NCI-H524 treated with DMSO at 0.1 percent for 48 hours (cell line): ENCODE measurements at places on chromosomes 1 and 21.

GRCh38 chr1:155598842-155599331 lies 11.1 kb upstream of the MSTO1 start:
- no peak for DNase-seq

DNA sequence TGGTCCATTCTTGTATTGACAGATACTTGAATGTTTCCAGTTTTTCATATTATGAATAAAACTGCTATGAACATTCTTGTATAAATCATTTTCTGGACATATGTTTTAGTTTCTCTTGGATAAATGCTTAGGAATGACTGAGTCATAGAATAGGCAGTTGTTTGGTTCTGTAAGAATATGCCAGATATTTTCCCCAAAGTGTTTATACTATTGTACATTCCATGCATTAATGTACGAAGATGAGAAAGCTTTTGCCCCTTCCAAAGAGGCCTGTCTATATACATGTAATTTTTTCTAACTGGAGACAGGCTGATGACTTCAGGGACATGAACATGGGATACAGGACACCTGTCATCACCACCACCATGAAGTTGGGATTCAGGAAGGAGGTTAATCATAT lies 11.3 kb downstream of the NBPF3 start:
- no peak for DNase-seq

GRCh38 chr1:200415227-200415626 lies 5.4 kb upstream of the ZNF281 start:
- DNase-seq = no peak

DNA sequence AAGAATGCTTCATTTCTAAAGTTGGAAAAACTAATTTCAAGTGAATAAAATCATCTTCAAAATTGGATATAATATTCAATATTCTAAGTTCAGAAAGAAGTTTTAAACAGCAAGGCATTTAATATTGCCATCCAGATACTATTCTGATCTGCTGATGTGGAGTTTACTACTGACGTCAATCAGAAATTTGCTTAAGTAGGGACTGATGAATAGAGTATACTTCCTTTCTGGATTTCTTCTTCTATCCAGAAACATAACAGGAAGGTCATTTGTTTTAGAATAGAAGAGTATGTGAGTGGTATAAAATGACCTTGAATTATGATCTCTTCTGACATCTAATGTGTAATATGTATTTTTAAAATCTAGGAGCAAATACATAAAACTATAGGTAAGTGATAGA lies 308.1 kb upstream of the ADGRL2 start:
- no peak for DNase-seq

DNA sequence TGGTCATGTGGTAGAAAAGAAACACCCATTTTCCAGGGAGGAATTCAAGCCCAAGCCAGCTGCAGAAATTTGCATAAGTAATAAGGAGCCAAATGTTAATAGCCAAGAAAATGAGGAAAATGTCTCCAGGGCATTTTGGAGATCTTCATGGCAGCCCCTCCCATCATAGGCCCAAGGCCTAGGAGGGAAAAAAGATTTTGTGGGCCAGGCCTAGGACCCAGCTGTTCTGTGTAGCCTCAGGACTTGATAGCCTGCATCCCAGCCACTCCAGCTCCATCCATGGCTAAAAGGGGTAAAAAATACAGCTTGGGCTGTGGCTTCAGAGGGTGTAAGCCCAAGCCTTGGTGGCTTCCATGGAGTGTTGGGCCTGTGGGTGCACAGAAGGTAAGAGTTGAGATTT lies 21.4 kb upstream of the LYPD8 start:
- no peak for DNase-seq

DNA sequence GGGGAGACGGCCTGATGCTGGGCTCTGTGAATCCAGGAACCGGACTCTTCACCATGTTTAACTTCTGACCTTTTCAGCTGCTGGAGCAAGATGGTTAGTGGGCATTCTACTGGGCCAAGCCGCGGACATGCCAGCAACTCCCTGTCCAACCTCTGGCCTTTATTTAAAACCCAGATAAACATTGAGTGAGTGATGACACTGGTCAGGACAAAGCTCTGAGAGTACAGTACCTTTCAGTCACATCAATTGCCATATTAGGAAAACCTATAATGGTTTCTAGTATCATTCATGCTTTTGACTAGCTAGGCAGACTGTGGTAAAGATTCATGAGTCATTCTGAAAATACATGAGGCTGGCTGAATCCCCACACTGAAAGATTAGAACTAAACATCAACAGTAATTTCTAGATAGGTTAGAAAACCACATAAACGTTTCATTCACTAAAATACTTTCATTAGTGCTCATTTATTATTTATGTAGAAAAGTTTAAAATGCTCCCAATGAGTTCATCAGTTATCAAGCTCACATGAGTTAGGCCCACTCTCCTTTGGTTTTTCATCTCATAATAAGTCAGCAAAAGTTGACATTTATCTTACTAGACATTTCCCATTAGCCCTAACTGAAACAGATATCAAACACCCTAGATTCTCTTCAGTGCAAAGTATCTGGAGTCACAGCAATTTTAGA lies 7.1 kb upstream of the ACTA1 start:
- no peak for DNase-seq

DNA sequence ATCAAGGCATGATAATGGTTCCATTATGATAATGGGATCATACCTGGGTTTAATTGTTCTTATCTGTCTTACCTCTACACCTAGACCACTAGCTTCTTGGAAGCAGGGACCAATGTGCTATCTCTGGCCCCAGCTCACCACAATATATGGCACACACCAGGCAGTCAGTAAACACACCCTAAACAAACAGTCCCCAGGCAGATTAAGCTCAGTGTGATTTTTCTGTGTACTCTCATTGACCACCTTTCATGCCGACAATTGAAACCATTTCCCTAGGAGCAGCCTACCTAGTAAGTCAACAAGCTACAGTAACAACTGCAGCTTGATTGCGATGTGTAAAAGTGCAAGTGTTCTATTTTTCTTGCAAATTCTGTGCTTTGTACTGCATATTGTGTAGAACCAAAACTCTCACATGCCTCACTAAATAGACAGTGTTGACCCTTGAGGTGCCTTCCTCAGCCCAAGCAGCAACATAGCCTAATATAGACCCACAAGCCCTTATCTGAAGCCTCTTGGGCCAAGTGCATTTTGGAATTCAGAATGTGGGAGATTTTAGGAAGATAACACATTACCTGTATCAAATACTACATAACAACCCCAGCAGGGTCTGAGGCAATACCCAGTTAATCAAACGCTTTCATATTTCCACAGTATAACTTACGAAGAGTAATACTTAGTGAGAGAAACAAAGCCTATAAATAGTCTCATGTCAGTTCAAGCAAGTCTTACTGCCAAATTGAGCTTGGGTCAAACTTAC lies 32.0 kb downstream of the INPP5B start:
- DNase-seq = no peak

DNA sequence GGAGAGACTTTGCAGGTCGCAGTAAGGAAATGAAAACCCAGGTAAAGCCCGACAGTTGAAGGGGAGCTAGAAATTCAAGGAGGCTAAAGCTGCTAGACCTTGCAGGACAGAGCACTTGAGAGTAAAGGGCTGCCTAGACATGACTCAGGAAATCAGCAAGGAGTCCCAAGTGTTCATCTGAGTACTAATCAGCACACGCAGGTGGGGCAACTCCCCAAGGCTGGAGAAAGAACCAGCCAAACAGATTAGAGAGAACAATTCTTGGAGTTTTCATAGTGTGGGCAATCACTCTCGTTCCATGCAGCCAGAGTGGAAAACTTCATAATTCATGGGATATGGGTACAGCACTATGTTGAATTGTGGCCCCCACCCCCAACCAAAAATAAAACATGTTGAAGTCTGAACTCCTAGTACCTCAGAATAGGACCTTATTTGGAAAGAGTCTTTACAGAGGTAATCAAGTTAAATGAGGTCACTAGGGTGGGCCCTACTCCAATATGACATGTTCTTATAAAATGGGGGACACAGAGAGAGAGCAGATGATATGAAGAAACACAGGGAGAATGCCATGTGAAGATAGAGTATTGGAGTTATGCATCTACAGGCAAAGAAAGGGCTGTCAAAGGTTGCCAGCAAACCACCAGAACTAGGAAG lies 28.0 kb downstream of the SYDE2 start:
- DNase-seq = no peak

DNA sequence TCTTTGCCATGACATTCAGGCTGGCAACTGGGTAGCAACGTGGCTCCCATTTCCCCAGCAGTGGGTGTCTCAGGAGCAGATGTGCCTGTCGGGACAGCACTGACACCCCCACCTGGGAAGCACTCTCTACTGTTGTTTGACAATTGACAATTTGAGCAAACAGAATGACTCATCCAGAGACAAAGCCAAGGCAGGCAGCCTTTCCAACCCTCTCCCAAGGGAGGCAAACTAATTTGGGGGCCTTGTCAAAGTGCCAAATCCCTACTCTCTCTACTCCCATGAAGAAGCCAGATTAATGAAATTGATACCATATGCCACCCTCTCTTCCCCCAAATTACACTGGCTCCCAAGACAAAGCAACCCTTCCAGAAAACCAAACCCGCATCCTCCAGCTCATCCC lies 65.6 kb downstream of the GRIK3 start:
- peak; percentile 93 for DNase-seq

GRCh38 chr1:63023171-63023570 lies 239.2 kb downstream of the ATG4C start:
- no peak for DNase-seq

GRCh38 chr1:10738061-10739058 lies 58.1 kb downstream of the CASZ1 start:
- DNase-seq = no peak

- DNase-seq = no peak
Observed at GRCh38 chr1:3250624-3251023, 181.6 kb downstream of the PRDM16 start.

GRCh38 chr1:197096137-197096536 lies 29.1 kb upstream of the F13B start:
- DNase-seq = no peak

DNA sequence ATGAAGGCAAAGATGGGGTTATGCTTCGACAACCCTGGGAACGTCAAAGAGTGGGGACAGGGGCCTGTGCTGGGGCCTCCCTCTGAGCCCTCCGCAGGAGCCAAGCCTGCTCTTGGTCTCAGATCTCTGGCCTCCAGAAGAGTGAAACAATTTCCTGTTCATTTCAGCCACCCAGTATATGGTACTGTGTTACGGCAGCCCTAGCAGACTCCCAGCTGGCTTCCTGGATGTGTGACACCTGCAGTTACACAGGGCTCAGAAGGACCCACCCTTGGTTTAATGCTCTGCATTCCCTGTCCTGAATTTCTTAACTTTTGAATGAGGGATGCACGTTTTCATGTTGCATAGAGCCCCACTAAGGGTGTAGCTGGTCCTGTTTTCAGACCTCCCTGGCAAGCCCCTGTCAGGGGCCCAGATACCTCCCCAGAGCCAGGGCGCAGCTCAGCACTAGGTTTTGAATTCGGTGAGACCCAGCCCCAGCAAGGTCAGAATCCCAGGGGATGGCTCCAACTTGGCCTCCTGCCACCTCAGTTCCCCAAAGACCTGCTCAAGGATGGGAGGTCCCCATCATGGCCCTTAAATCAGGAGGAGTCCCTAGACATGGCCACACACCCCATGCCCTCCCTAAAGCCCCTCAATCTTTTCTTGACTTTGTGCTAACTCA lies 79.0 kb upstream of the IFFO2 start:
- no peak for DNase-seq

DNA sequence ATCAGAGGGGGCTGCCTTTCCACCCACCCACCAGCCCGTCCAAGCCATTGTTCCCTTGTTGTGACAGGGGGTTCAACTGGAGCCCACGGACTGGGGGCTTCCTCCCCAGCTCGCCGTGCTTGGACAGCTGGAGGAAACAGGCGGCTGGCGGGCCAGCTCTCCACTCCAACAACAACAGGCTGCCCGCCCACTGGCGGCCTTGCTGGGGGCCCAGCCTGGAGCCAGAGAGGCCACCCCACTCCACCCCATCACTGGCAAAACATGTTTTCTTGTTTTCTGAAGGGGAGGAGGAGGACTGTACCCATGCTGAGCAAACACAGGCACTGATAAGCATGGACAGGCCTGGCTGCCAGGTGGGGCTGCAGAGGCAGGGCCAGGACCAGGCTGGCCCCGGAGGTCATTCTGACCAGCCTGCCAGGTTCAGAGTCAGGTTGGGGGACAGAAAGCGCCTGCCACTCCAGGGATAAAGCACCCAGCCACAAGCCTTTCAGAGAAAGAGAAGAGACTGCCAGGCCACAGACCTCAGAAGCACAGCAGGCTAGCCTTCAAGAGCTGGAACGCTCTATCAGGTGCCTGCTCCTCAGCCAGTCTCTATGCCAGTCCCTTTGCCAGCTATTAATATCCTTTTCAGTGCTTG lies 32.8 kb downstream of the GJA4 start:
- no peak for DNase-seq

DNA sequence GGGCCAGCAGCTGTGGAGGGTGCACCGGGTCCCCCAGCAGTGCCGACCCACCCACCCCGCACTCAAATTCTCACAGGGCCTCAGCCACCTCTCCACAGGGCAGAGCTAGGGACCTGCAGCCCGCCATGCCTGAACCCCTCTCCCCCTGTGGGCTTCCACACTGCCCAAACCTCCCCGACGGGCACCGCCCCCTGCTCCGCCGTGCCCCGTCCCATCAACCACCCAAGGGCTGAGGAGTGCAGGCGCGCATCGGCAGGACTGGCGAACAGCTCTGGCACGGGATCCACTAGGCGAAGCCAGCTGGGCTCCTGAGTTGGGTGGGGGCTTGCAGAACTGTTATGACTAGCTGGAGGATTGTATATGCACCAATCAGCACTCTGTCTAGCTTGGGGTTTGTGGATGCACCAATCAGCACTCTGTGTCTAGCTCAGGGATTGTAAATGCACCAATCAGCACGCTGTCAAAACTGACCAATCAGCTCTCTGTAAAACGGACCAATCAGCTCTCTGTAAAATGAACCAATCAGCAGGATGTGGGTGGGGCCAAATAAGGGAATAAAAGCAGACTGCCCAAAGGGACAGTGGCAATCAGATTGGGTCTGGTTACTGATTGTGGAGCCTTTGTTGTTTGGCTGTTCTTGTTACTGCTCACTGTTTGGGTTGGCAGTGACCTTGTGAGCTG lies 12.4 kb upstream of the RCAN3 start:
- no peak for DNase-seq

DNA sequence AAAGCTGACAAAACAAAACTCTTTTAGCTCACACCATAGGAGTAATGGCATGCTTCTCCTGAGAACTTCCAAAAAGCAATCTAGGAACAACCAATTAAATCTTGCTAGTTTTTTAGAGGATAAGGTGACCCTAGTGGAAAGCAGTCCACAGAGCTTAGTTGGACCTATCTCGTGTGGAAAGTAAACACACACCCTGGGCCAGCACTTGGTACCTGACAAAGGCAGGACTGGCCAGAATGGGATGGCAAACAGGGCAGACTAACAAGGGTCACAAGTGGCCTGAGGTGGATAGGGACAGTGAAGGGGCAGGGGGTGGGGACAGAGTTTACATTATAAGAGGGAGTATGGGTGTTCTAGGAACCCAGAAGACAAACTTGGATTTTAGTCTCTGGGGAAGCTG lies 22.0 kb downstream of the FMO4 start:
- no peak for DNase-seq

GRCh38 chr1:32045772-32046171 lies 27.0 kb upstream of the TMEM39B start:
- DNase-seq = no peak
